Frontal cortex (tissue), 4 donors: ENCODE measurements at places on chromosomes 5 and 9.

- peak; percentile 42 for DNase-seq
These were observed 281.9 kb downstream of the NSG2 start for GRCh38 chr5:174327317-174327864.

GRCh38 chr5:66889524-66889923, 293.3 kb downstream of the MAST4 start:
- DNase-seq = no peak

DNA sequence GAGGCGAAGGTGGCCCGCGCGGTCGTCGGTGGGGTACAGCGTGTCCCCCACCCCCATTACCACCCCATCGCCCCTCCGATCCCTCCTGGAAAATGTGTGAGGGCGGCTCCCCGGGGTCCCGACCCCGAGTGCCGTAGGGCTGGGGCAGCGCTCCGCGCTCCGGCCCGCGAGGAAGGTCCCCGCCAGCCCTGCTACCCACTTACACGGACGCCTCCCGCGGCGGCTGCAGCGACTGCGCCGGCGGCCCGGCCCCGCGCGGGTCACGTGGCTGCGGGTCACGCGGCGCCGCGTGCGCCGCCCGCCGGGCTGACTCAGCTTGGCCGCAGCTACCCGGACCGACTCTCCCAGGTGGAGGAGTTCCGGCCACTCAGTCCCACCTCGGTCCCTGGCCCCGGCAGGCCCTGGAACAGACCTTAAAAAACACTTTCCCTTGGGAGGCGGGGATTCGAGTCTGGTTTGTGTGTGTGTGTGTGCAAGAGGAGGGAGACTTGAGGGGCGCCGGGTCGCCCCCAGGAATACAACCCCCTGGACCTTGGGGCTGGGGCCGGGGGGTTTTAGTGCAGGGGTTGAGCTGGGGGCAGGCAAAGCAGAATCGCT, at the start of gene GNPDA1:
Gene GNPDA1 (minus strand): TSS at position 236 of the 597 bp plus-strand sequence. CDS start 992 bp downstream, outside the sequence.
- peak; percentile 91 for DNase-seq

GRCh38 chr5:3793162-3793561, 197.5 kb downstream of the IRX1 start:
- no peak for DNase-seq

GRCh38 chr9:104091708-104092107, 2.4 kb upstream of the SMC2 start:
- no peak for DNase-seq
